ENCODE measurements at places on chromosomes 1 and 21.

DNA sequence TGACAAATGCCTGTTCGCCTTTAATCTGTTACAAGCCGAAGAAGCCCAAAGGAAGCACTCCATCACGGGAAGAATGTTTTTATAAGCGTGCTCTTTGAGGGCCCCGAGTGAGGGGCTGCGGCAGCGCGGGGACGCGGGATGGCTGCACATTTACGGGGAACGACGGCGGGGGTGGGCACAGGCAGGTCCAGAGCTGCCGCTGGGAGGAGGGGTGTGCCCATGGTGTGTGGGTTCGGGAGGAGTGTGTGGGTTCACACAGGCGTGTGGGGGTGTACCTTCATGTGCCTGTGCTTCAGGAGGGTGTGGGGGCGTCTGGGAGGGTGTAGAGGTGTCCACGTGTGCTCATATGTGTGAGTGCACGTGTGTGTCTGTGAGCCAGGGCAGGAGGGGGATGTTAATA is 155.9 kb upstream of the ZC3H12A start:
- no peak for DNase-seq

GRCh38 chr1:204180133-204180532 is 14.0 kb upstream of the REN start:
- no peak for DNase-seq

GRCh38 chr1:33282791-33283190 is 26.5 kb downstream of the ZNF362 start:
- DNase-seq: no peak

DNA sequence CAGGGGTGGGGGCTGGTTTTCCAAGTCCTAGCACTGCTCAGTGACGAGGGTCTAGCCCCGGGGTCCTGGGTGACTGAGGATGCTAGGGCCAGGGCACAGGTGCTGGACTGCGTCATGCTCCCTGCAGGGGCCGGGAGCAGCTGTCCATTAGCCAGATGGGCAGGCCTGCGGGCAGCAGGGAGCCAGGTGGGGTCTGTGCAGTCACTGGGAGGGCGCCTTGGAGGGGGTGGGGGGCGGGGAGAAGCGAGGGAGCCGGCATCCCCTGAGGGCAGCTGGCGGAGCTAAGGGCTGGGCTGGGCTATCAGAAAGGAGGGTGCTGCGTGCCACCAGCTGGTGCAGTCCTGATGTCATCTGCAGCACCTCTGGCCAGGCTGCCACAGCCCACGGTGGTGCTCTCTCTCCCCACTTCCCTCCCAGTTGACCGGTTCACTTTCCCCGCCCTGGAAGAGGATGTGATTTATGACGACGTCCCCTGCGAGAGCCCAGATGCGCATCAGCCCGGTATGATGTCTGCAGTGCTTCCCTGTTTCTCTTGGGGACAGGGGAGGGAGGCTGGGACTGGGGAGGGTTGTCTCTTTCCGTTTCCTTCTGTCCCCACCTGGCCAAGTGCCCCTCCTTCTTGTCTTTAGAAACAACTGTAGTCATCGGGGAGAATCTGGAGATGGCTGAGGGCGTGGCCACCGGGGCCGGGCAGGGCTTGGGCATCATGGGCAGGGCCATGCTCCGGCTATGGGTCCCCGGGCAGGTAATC is 63.8 kb downstream of the ARHGEF10L start:
- DNase-seq: peak; percentile 70

DNA sequence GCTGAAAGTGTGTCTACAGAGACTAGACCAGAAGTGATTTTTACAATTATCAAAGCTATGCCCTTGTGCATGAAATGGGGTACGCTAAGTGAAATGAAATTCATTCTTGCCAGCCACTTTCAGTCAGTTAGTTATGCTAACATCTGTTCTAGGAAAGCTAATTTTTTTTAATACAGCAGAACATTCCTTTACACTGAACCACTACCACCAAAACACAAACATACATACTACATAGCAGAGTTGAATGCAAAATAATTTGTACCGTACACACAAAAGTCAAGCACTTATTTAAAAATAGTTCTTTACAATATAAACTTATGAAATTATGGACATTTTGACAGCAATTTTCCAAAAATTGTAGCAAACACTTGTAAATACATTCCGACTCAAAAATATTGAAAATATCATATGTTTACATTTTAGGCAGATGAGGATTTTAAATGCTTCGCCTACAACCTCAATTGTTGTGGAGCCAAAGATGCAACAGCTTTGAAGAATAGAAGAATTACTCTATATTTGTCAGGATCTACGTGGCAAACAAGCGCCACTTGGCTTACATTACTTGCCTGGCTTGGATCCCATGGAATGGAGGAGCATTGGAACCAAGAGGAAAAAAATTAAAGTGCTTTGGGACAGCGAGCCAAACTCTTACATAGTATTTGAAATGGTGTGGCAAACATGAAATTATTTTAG is 30.6 kb downstream of the WLS start:
- DNase-seq: no peak

DNA sequence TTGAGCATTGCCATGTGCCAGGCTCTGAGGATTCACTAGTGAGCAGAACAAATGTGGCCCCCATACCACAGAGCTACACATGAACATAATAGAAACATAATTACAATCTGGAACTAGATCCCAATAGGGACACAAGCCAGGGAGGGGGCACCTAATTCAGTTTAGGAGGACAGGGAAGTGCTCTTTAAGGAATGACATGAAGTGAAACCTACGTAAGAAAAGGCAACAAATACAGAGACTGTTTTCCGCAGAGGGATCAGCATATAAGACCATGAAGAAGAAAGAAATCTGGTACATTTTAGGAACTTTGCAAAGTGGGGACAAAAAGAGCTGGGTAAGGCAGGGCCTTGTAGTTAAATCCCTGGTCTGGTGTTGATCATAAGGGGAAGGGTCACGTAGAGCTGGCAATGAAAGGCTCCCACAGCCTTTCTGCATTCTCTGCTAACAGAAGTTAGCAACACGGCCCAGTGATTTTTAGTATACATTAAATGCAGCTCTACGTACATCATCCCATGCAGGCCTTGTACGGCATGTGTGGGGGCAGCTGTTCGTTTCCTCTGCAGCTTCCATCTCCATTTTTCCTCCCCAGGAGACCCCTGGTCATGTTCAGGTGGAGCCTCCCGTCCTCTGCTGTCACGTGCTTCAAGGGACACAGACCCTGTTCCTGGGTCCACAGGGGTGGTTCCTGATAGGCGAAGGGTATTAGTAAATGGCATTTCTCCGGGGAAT is 26.8 kb upstream of the SLC30A1 start:
- DNase-seq: no peak

GRCh38 chr1:208433086-208433485 is 188.9 kb upstream of the PLXNA2 start:
- no peak for DNase-seq

Data from BE2C (cell line).